ENCODE measurements at places on chromosomes 3 and 15. TPM values are rescaled to one million over a fixed set of nuclear protein-coding genes. Genes with fewer than 3 reads are reported as not detected.

GRCh38 chr15:68875377-68876116, 54.8 kb upstream of the SPESP1 start:
- peak; percentile 81 for DNase-seq

DNA sequence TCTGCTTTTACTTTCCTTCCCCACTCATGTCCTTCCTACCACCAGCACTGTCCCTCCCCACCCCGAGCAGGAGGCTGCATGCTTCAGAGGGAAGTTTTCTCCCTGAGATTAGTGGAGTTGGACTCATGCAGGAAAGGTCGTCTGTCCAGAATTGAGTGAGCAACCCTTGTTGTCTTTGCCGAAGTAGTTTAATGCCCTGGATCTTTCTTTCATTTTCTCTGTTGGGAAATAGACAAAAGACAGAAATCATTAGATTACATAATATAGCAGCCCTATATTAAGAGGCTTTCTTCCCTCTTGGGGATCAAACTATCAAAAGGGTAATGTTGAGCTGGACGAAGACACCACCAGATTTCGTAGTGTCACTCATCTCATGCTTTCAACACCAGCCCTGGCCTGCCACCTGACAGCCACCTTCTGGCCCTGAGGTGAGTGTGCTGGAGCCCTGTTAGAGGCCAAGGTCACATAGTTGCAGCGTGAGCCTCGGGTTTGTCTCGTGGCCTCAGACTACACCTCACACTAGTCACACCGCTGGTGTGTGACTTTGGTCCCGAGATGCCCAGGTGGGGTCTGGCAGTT, 231.0 kb downstream of the ITPR1 start:
- no peak for DNase-seq

DNA sequence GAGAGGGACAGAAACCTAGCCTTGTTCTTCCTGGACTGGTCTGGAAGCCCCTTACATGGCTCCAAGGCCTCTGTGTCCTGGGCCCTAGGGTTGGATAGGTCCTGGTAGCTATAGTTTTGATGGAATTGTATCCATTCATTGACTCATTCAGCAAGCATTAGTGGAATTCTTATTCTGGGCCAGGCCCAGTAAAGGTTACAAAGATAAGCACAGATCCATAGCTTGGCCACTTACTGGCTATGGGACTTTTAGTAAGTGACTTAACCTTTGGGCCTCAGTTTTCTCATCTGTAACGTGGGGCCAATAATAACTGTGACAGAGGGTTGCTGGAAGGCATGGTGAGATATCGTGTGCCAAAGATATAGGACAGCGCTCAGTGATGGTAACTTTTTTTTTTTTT, 13.6 kb upstream of the DAG1 start:
- no peak for DNase-seq

DNA sequence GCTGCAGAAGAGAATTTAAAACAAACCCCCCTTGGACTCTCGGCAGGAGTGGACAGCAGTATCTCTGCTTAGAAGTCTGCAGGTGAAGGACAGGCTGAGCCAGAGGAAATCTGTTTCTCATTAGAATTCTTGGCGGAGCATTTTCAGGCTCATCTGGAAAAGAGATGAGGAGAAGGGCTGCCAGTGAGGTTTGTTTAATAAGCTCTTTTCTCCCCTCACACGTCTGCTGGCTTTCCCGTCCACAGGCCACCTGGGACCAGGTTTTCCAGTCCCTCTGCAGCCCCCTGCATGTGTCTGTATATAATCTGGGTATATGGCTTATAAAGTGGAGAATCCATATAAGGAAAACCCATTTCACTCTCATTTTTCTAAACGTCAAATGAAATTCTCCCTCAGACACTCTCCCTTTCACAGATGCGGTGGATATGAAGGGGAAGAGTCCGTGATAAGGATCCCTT, 155.4 kb upstream of the TPM1 start:
- no peak for DNase-seq

The PPP1R14D gene
- polyA plus RNA-seq = not detected

GRCh38 chr15:40650479-40650878, 44.5 kb upstream of the RAD51 start:
- DNase-seq = no peak

- no peak for DNase-seq
These were observed 14.7 kb downstream of the TIMP4 start for GRCh38 chr3:12143949-12144504.

DNA sequence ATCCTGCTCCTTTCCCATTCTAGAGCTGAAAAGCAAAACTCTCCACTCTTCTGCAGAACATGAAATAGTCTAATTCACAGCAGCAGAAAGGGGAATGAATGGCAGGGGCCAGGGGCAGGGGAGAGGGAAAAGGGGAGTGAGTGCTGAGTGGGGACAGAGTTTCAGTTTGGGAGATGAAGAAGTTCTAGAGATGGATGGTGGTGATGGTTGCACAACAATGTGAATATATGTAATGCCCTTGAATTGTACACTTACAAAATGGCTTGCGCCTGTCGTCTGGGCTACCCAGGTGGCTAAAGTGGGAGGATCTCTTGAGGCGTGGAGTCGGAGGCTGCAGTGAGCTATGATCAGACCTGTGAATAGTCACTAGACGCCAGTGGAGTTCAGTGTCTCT, 78.5 kb upstream of the MEF2A start:
- DNase-seq = no peak

- no peak for DNase-seq
These were observed 401.7 kb downstream of the TBC1D5 start for GRCh38 chr3:17340693-17341092.

DNA sequence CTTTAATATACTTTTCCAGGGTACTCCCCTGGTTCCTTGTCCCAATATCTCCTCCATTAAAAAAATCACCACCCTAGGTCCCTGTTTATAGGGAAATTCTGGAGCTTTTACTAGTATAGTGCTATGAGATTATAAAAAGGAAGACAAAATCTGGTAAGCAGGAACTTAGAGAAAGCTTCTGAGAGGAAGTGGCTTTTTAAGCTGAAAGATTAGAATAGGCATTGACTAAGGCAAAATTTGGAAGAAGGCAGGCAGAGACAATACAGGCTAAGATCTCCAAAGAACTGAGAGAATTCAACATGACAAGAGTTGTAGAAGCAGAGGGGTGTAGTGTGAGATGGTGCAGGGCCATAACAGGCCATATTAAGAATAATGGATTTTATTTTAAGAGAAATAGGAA, 25.8 kb downstream of the SGO1 start:
- no peak for DNase-seq

- no peak for DNase-seq
These were observed 29.3 kb downstream of the FBLN2 start for GRCh38 chr3:13578251-13578650.

GRCh38 chr3:13495351-13495813, 15.3 kb downstream of the HDAC11 start:
- DNase-seq = no peak

DNA sequence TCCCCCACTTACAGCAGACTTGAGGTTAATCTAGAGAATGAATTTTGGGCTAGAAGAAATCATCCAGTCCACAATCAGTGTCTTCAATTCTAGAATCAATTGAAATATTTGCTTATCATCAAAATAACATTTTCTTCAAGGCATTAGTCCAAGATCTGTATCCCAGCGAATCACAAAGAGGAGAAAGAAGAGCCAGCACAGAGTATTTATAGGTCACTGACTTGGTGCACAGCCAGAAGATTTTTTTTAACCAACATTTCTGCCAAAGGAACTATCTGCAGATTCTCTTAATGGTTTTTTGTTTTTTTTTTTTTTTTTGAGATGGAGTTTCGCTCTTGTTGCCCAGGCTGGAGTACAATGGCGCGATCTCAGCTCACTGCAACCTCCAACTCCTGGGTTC, 178.2 kb downstream of the TNIK start:
- DNase-seq = no peak

The CDCP1 gene
- 2.0 TPM for polyA plus RNA-seq

- DNase-seq = no peak
These were observed 3.2 kb upstream of the ITIH1 start for GRCh38 chr3:52774066-52774713.
